Naive thymus-derived CD8-positive, alpha-beta T cell (primary cell): ENCODE measurements at places on chromosomes 11 and 22. TPM values are rescaled to one million over a fixed set of nuclear protein-coding genes. Genes with fewer than 3 reads are reported as not detected.
A peak's percentile ranks its signal among the peaks of the same experiment; 100 is the strongest.

Gene CASP5
- not detected for polyA plus RNA-seq

Gene CHRNA10
- polyA plus RNA-seq: 0.15 TPM

Gene ARRB1
- 7.6 TPM for polyA plus RNA-seq

Gene PYGM
- polyA plus RNA-seq: 0.49 TPM

Gene CDON
- polyA plus RNA-seq: not detected

Gene GUCY1A2
- polyA plus RNA-seq: not detected

Gene NRXN2
- polyA plus RNA-seq: not detected

GRCh38 chr22:48553694-48554308, 1273.9 kb downstream of the BRD1 start:
- no peaks in the 10 kb centered on the region for H3K27me3 ChIP-seq
- no peak overlapping the region for H3K4me3 ChIP-seq
- H3K27ac ChIP-seq: no peak overlapping the region

GRCh38 chr11:36467012-36467411, 43.1 kb downstream of the TRAF6 start:
- no peak overlapping the region for H3K27ac ChIP-seq
- H3K4me1 ChIP-seq: peaks cover 2% of the 10 kb centered on the region
- H3K4me3 ChIP-seq: no peak overlapping the region
- H3K36me3 ChIP-seq: no peaks in the 10 kb centered on the region
- no peak for DNase-seq

GRCh38 chr22:38467904-38468442, at the start of gene KDELR3:
Gene KDELR3 (plus strand): TSS chr22:38468096. CDS start chr22:38468234, 138 bp downstream.
- peak; percentile 25 for DNase-seq
- H3K27me3 ChIP-seq: peaks cover 41% of the 10 kb centered on the region
- H3K4me1 ChIP-seq: peaks cover 10% of the 10 kb centered on the region
- peak within 1 kb of the TSS; percentile 32 for H3K27ac ChIP-seq

DNA sequence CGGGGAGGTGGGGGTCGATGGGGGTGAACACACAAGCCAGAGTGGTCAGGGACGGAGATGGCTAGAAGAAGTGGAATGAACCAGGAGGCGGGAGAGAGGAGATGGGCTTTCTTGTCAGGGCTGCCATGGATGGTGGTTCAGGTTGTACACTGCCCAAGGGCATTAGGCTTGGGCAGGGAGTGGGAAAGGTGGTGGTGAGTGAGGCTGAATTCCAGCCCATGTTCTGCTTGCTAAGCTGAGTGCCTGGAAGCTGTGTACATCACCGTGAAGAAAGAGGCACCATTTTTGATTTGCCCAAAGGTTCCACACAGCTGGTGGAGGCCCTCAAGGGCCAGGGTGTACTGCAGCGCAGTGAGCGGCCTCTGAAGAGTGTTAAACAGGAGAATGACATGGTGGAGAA, 16.9 kb downstream of the IL2RB start:
- H3K4me1 ChIP-seq: peaks cover 4% of the 10 kb centered on the region
- DNase-seq: no peak
- H3K27ac ChIP-seq: peak overlapping the region; percentile 67
- peaks cover 10% of the 10 kb centered on the region for H3K36me3 ChIP-seq
- no peaks in the 10 kb centered on the region for H3K27me3 ChIP-seq
- no peak overlapping the region for H3K4me3 ChIP-seq

- peak overlapping the region; percentile 98 for H3K27ac ChIP-seq
- no peak for DNase-seq
- H3K27me3 ChIP-seq: no peaks in the 10 kb centered on the region
Measured at GRCh38 chr11:64267207-64267945, 16.0 kb downstream of the PLCB3 start.

GRCh38 chr11:17734986-17735817, 621 bp downstream of the KCNC1 start:
- no peaks in the 10 kb centered on the region for H3K36me3 ChIP-seq
- DNase-seq: no peak
- peaks cover 9% of the 10 kb centered on the region for H3K4me1 ChIP-seq
- no peak overlapping the region for H3K4me3 ChIP-seq

GRCh38 chr11:23797624-23798419, 699.0 kb upstream of the LUZP2 start:
- H3K4me3 ChIP-seq: no peak overlapping the region
- no peak for DNase-seq
- H3K27me3 ChIP-seq: no peaks in the 10 kb centered on the region
- no peak overlapping the region for H3K27ac ChIP-seq

DNA sequence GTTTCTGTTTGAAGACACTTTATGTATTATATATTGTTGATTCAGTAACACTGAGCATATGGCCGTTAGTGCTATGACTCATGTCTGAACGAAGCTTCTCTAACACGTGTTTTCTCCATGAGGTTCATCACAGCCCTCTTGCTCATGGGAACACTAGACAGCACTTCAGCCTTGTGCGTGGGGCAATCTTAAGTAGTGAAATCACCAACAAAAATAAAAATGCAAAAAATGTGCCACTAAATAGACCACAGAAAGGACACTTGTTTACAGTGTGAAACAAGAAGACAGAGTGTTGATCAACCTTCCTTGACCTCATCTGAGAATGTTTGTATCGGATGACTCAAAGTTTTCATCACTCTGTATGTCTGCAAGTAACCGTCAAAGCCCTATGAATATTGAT, 94.5 kb downstream of the FDX1 start:
- H3K27me3 ChIP-seq: no peaks in the 10 kb centered on the region
- H3K27ac ChIP-seq: no peak overlapping the region
- H3K36me3 ChIP-seq: no peaks in the 10 kb centered on the region
- DNase-seq: no peak

DNA sequence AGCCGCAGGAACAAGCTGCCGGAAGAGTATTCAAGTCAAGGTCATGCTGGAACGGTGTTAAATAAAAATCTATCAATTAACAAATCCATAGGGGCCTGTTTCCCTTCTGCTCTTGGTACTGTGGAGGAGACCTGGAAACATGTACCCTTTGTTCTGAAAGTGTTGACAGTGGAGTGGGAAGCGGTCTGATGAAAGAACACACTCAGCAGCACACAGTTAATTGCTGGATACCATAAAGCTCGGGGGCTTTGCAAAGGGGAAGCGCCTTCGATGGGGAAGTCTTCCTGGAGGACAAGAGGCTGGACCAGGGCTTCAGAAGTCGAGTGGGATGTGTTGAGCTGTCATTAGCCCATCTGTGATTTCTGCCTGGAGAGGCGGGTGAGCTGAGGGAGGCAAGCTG, 112.5 kb upstream of the CLPB start:
- no peaks in the 10 kb centered on the region for H3K36me3 ChIP-seq
- H3K27ac ChIP-seq: no peak overlapping the region
- H3K4me3 ChIP-seq: no peak overlapping the region
- DNase-seq: no peak
- H3K4me1 ChIP-seq: no peaks in the 10 kb centered on the region

DNA sequence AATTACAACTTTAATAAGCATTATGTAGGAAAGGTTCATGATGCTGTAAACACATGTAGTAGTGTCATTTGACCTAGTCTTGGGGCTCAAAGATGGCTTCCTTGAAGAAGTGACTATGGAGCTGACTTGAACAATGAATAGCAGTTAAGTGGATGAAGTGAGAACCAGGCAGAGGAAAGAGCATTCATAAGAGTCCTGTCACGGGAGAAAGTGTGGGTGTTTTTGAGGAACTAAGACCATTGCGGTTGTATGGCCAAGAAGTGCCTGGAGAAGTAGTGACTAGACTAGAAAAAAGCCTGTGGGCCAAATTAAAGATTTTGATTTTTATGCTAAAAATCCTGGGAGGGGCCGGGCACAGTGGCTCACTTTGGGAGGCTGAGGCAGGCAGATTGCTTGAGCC, 7.2 kb upstream of the IL18BP start:
- H3K4me1 ChIP-seq: peaks cover 4% of the 10 kb centered on the region
- no peak for DNase-seq
- no peak overlapping the region for H3K27ac ChIP-seq
- no peak overlapping the region for H3K4me3 ChIP-seq
- no peaks in the 10 kb centered on the region for H3K27me3 ChIP-seq

DNA sequence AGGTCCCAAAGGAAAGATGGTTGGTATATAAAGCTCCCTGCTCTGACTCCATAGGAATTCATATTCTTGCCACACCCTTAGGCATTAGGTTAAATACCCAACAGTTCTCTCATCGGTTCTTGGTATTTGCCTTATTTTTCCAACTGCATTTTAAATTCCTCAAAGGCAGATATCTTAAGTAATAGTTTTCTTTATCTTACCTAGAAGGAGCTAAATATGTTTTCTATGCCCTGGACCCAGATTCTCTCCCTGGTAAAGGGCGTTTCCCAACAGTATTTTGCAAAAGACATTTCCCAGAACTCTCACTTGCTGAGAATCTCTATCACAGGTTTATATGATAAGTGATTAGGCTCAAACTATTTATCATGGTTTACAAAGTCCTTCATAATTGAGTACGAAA, 158.6 kb upstream of the BDNF start:
- H3K27me3 ChIP-seq: peaks cover 4% of the 10 kb centered on the region
- no peak for DNase-seq
- no peaks in the 10 kb centered on the region for H3K4me1 ChIP-seq
- H3K4me3 ChIP-seq: no peak overlapping the region

DNA sequence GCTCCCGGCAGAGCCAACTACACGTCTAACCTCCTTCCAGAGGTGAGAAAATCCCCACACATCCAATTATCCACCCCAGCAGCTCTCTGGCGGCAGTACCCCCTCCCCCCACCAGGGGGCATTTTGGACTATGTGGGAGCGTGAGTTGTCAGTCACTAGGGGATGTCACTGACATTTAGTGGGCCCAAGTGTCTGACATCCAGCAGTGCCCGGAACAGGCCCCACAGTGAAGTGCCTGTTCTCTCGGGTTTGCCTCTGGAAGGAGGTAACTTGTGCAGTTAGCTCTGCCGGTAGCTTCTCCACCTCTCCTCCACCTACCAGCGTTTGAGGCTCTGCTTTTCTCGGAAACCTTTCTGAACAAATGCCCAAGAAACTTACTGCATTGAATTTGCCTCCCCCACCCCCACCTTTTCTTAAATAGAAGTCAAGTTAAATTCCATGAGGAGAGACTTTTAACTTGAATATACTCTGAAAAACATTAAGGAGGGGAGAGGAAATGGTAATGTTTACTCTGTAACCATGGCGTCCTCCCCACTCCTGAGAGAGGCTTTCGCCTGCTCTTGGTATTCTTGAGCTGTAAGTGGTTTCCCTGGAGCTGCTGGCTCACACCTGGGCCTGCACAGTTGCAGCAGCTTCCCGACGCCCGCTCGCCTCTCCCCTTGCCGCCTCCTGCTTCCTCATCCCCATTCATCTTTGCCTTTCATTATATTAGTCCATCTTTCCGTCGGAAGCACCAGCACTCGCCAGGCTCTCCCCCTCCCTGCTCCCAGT, 112.8 kb downstream of the WNT7B start:
- H3K4me1 ChIP-seq: peaks cover 4% of the 10 kb centered on the region
- DNase-seq: peak; percentile 59
- H3K27ac ChIP-seq: no peak overlapping the region
- peaks cover 40% of the 10 kb centered on the region for H3K27me3 ChIP-seq
- peaks cover 8% of the 10 kb centered on the region for H3K36me3 ChIP-seq

DNA sequence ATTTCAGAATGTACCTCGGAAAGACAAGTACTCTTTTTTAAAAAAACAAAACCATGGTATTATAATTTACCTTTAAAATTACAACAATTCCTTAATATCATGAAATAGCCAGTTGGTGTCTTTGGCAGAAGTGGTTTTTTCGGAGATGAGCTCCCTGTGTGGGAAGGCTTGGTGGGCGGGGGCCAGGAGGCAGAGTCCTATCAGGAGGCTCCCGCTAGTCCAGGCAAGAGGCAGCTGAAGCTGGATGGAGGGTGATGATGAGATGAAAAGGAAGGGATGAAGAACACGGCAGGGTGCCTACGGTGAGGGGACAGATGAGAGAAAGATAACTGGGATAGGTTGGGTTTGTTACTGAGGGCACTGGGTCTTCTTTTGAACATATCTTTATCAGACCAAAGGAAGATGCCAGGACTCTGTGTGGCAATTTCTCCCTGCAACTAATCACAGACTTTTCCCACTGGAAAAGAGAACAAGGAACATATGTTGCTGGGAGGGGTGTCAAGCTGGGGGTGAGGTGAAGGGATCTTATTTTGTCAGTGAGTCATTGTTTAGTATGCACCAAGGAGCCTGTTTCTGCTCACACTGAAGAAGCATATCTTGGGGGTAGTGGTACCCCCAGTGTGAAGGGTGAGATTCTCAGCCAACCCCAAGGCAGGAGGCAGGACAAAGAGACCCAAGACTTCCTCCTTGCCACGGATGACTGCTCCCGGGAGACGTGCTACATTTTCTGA, 91.5 kb upstream of the YWHAH start:
- no peaks in the 10 kb centered on the region for H3K27me3 ChIP-seq
- no peak for DNase-seq
- peaks cover 71% of the 10 kb centered on the region for H3K36me3 ChIP-seq
- no peak overlapping the region for H3K4me3 ChIP-seq
- H3K27ac ChIP-seq: no peak overlapping the region

- peaks cover 8% of the 10 kb centered on the region for H3K27me3 ChIP-seq
- DNase-seq: no peak
- H3K36me3 ChIP-seq: no peaks in the 10 kb centered on the region
- H3K4me3 ChIP-seq: no peak overlapping the region
Measured at GRCh38 chr11:92506809-92507336, 282.3 kb downstream of the FAT3 start.

DNA sequence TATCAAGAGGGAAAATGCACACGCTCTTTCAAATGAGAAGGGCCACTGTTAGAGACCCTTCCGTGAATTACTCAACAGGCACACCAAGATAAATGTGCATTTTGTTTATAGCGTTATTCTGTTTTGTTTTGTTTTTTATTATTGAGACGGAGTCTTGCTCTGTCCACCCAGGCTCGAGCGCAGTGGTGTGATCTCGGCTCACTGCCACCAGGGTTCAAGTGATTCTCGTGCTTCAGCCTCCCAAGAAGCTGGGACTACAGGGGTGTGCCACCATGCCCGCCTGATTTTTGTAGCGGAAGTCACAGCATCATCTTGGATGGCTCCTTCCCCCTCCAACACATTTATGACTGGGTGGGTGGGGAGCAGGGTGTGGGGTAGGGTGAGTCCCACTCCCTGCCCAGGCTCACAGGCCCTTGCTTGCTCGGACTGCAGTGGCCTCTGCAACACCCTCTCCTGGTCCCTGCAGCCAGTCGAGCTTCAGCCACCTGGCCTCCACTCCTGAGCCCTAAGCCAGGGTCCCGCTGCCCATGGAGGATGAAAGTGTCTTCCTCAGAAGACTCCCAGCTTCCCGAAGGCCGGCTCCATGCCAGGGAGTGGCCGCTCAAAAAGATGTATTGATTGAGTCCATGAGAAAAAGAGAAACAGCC, 68.0 kb downstream of the RTL6 start:
- H3K36me3 ChIP-seq: no peaks in the 10 kb centered on the region
- H3K4me1 ChIP-seq: no peaks in the 10 kb centered on the region
- DNase-seq: no peak
- no peaks in the 10 kb centered on the region for H3K27me3 ChIP-seq
- H3K27ac ChIP-seq: no peak overlapping the region

GRCh38 chr11:61445516-61445915, 15.6 kb downstream of the SDHAF2 start:
- no peak for DNase-seq
- H3K4me3 ChIP-seq: no peak overlapping the region
- no peaks in the 10 kb centered on the region for H3K27me3 ChIP-seq
- peaks cover 20% of the 10 kb centered on the region for H3K4me1 ChIP-seq
